Suprapubic skin (tissue), 4 donors: ENCODE measurements at places on chromosomes 4 and X. TPM values are rescaled to one million over a fixed set of nuclear protein-coding genes. Genes with fewer than 3 reads are reported as not detected.

DNA sequence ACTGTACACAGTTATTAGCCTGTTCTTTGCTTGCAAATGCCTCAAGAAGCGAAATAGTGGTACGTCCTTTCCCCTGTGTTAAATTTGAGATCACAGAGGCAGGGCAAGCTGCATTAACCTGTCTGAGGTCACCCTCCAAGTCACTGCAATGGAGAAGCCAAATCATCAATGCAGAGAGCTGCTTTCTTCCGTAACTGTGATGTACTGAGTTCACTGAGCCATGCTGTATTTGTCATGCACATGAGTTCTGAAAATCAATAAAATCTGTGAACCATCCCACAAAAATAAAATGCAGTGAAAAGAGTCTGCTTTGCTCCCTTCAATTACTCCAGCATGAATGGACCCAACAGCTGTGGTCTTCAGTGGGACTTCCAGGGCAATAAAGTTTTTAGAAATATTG is 393.5 kb downstream of the KCNIP4 start:
- H3K36me3 ChIP-seq: no peaks in the 10 kb centered on the region
- H3K4me3 ChIP-seq: no peak overlapping the region
- H3K27me3 ChIP-seq: no peaks in the 10 kb centered on the region
- DNase-seq: no peak
- no peak overlapping the region for H3K27ac ChIP-seq
- no peaks in the 10 kb centered on the region for H3K4me1 ChIP-seq

GRCh38 chr4:74800310-74800709 is 6.0 kb upstream of the BTC start:
- no peaks in the 10 kb centered on the region for H3K36me3 ChIP-seq
- H3K27me3 ChIP-seq: no peaks in the 10 kb centered on the region
- no peak overlapping the region for H3K27ac ChIP-seq
- peaks cover 7% of the 10 kb centered on the region for H3K4me1 ChIP-seq

DNA sequence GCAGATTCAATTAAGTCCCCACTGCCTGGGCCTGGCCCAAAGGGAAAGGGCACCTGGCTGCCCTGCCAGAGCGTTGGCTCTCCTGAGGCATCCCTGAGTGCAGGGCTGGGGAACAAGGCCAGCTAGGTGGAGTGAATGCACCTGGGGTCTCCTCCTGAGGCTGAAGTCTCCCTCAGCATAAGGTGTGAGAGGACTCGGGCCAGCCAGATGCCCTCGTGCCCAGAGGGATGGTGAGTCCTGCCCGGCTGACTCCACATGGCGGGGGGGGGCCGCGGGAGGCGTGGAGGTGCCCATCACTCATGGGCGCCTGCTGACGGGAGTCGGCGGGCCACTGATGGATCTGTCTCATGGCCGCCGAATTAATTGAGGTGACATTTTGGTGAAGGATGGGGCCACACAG is 87.8 kb downstream of the GATB start:
- H3K27ac ChIP-seq: no peak overlapping the region
- H3K4me1 ChIP-seq: peaks cover 60% of the 10 kb centered on the region
- H3K36me3 ChIP-seq: no peaks in the 10 kb centered on the region

DNA sequence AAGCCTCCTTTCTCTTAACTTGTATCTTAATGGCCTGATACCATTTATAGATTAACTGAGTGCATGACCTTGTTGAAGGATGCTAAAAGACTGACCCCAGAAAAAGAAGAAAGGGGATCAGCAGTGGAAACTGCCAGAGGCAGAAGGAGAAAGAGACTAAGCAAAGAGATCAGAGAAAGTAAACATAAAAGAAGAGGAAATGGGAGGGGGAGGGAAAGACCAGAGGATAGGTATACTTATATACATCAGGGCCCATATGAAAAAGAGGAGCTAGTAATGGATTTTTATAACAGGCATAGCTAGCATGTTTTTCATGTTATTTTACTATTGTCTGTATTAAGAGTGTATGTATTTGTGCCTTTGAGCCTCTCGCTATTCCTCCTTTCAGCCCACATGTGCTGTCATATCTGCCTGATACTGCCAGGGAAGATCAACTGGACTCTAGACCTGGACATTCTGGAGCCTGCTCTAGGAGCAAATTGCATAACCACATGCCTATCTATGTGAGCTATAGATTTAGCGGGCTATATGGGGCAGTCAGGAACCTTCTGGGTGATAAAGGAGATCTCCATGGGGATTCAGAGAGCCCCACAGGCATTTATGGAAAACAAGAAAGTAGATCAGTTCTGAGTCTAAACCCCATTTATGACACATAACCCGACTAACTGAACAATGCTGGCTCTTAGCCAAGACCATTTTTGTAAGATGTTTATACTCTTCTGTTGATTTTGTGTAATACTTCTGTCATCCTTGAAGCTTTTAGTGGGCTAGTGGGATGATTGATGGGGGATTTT is 13.4 kb upstream of the SNX12 start:
- H3K4me3 ChIP-seq: no peak overlapping the region
- no peak overlapping the region for H3K27ac ChIP-seq
- H3K4me1 ChIP-seq: no peaks in the 10 kb centered on the region

- H3K4me1 ChIP-seq: peaks cover 4% of the 10 kb centered on the region
- no peaks in the 10 kb centered on the region for H3K27me3 ChIP-seq
- DNase-seq: no peak
- H3K36me3 ChIP-seq: no peaks in the 10 kb centered on the region
- H3K27ac ChIP-seq: no peak overlapping the region
Measured at GRCh38 chr4:70651864-70652506, 14.3 kb downstream of the JCHAIN start.

Gene CT45A5
- not detected for total RNA-seq

DNA sequence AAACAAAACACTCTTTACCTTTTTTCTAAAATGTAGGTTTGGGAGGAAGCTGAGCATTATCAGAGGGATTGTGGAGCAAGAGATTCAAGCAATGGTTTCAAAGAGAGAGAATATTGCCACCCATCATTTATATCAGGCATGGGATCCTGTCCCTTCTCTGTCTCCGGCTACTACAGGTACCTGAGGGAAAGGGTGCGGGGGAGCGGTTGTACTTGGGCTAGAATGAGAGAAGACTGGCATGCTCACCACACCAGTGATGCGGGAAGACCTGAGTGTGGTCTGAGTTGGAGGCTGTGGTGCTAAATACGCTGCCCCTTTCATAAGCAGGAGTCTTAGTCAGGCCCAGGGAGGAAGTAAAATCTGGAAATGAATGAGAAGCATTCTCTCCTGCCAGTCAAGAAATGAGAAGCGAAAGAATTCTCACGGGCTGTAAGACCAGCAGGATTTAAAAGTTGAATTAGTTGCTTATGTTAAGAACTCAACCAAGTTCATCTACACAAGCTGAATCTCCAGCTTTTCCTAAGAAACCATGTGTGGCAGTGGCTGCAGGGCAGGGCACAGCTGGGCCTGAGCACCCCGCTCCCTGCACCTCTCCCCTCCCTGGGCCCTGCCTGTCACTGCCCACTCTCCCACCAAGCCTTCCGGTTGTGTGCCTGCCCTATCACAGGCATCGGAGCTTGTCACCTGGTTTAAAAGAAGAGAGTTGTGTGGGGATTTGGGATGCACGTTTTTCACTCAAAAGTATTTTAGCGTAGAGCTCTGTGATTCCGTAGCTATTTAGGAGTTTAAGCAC is 24.8 kb upstream of the MSANTD1 start:
- DNase-seq: no peak
- no peak overlapping the region for H3K27ac ChIP-seq
- H3K36me3 ChIP-seq: peaks cover 93% of the 10 kb centered on the region
- H3K4me1 ChIP-seq: no peaks in the 10 kb centered on the region
- H3K27me3 ChIP-seq: no peaks in the 10 kb centered on the region

DNA sequence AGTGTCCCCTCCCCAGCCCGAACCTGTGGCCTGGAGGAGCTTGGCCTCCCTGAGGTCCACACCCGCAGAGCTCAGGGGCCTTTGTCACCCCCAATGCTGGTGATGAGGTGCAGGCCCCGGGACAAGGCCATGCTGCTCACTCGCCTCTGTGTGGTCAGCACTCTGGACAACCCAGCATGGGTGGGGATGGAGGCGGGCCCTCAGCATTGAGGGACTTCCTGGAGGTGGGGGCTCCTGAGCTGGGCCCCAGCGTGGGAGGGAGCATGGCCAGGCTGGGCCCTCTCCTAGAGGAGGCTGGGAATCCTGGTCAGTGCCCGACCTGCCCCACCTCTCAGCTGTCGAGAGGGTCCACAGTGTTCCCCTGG is 30.6 kb downstream of the TACC3 start:
- peaks cover 66% of the 10 kb centered on the region for H3K4me1 ChIP-seq
- no peaks in the 10 kb centered on the region for H3K36me3 ChIP-seq
- H3K27ac ChIP-seq: peak overlapping the region; percentile 74
- no peak overlapping the region for H3K4me3 ChIP-seq
- peaks cover 4% of the 10 kb centered on the region for H3K27me3 ChIP-seq

DNA sequence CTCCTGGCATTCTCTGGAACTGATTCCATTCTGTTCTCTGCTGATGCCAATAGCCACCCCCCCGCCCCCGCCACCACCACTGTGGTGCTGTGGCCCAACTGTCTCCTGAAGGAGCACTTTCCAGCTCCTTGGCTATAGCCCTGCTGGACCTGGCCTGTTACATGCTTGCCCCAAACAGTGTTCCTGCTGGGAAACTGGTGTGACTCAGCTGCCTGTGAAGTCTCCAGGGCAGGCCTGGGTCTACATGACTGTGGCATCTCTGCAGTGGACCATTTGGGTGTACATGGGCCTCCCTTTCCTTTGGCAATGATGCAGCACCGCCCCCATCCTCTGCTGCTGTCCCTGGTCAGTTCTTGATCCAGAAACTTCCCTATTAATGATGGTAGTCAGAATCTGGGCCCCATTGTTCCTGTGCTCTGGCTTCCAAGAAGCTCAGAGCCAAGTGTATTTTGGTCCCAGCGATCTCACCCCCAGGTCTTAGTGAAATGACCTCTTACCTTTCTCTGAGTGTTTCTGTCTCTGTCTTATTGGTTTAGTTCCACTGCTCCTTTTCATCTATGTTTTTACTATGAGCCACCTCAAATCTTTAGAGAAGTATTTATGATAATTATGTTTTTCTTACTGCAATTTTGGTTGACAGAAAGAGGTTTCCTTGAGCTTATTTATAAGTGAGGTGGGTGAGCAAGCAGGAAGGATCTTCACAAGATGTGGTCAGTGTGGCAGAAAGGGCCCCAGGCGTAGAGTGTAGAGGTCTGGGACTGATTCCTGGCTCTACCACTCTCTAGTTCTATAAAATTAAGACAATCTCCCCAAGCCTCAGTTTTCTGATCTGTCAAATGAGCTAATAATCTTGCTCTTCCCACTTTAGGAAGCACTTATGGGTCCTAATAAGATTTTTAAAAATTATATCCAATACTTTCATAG is 210.7 kb upstream of the EOLA2 start:
- no peak overlapping the region for H3K4me3 ChIP-seq
- H3K4me1 ChIP-seq: no peaks in the 10 kb centered on the region
- no peaks in the 10 kb centered on the region for H3K36me3 ChIP-seq
- no peak for DNase-seq
- H3K27me3 ChIP-seq: no peaks in the 10 kb centered on the region

DNA sequence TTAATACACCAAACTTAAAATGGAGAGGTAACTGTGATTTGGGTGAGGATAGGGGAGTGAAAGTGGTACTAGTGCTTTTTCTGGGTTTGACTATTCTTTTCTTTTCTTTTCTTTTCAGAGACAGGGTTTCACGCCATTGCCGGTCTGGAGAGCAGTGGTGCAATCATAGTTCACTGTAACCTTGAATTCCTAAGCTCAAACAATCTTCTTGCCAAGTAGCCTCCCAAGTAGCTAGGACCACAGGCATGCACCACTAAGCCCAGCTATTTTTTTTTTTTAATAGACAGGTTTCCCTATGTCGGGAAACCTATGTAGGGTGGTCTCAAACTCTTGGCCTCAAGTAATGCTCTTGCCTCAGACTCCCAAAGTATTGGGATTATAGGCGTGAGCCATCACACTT is 3.0 kb upstream of the ARMCX4 start:
- DNase-seq: no peak
- no peak overlapping the region for H3K27ac ChIP-seq
- no peak overlapping the region for H3K4me3 ChIP-seq
- H3K27me3 ChIP-seq: no peaks in the 10 kb centered on the region
- H3K36me3 ChIP-seq: no peaks in the 10 kb centered on the region

Gene PDE6B
- total RNA-seq: 0.95 TPM
